Stromal cell of bone marrow (primary cell): ENCODE measurements at places on chromosomes 3 and 15.

DNA sequence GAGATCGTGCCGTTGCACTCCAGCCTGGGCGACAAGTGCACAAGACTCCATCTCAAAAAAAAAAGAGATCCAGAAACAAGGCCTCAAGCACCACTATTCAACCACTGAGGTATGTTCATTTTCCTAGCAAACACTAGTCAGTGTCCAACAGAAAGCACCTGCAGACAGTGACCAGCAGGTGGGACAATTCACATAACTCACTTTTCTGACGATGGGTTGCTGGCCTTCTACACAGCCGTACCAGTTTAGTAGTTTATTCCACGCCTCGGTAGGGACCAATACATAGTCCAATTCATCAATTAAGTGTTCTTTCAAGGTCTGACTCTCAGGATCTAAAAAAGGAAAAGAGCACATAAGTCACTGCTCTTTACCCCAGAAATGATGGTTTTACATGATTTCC, 12.4 kb downstream of the USP4 start:
- DNase-seq = no peak

GRCh38 chr3:55330355-55330754, 156.8 kb downstream of the WNT5A start:
- peak; percentile 97 for DNase-seq

- no peak for DNase-seq
Measured at GRCh38 chr3:12237076-12237475, 51.8 kb upstream of the PPARG start.

DNA sequence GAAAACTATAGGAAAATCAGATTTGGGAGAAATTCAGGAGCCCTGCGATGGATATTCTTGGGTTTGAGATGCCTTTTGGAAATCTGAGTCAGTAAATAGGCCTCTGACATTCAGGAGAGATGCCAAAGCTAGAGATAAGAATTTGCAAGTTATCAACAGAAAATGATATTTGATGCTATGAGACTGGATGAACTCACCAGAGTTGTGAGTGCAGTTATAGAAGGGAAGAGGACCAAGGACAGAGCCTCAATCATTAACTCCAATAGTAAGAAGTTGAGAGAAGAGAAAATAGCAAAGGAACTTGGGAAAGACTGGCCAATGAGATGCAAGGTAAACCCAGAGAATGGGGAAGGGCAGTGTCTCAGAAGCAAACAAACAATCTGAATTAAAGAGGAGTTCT, 7.9 kb upstream of the ANO10 start:
- DNase-seq = no peak

GRCh38 chr15:86036243-86036642, 43.4 kb upstream of the AGBL1 start:
- DNase-seq = no peak

DNA sequence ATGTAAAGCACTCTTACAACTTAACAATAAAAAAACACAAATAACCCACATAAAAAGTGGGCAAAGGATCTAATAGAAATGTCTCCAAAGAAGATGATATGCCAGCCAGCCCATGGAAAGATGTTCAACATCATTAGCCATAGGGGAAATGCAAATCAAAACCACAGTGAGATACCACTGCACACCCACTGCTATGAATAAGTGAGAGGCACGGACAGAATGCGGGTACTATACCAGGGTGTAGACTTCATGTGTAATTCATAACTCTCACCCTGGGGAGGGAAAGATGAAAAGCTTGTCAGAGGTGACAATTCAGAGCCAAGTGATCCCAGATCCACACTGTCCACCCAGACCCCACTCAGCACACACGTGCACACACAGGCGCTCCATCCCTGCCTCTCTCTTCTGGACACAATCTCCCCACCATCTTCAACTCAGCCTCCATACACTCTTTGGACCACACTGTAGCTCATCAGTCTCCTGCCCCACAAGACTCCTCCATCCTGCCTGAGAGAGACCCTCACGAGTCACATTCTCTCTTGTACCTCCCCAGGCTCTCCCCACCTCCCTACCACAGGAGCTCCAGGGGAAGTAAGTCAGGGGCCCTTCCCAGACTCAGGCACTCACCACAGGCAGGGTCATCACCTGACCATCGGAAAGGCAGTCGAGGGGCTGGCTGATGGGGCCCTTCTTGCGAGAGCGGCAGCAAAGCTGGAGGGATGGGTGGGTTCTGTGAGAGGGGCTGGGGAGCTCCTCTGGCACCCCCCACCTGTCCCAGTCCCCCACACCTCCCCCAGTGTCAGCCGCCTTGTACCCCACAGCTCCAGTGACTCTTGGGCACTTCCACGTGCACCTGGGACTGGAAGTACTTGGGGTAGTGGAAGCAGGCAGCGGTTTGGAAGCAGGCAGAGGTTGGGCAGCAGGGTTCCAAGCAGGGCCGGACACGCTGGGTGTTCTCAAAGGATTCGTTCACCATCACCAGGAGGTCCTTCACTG, 21.3 kb downstream of the PLA2G4E start:
- DNase-seq = no peak

GRCh38 chr3:71031914-71032521, 551.5 kb downstream of the FOXP1 start:
- DNase-seq = no peak

- DNase-seq = no peak
Measured at GRCh38 chr3:110684466-110684865, 387.1 kb upstream of the NECTIN3 start.

GRCh38 chr3:128996726-128997125, 2.9 kb upstream of the CFAP92 start:
- DNase-seq = no peak

DNA sequence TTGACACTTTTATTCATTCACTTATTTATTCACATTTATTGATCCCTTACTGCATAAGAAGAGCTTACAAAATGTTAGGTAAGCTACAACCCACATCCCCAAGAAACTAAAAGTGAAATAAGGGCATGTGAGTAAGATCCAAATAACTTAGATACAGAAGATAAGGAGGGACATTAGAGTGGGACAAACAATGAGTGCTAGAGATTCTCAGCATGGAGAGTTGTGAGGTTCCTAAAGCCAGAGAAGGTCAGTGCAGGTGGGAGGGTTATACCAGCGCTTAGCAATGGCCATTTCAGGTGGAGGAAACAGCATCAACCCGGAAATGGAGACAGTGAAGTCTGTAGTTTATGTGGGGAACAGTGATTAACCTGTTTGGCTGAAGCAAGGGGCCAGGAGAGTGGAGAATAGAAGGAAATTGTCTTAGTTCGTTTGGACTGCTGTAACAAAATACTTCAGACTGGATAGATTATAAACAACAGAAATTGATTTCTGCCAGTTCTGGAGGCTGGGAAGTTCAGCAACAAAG, 25.5 kb upstream of the PCOLCE2 start:
- DNase-seq = no peak

- DNase-seq = no peak
Measured at GRCh38 chr3:42037318-42037945, 53.7 kb upstream of the TRAK1 start.

- no peak for DNase-seq
Measured at GRCh38 chr3:53659996-53660395, 165.6 kb downstream of the CACNA1D start.

GRCh38 chr3:98705212-98705611, 57.9 kb upstream of the ST3GAL6 start:
- DNase-seq = no peak

GRCh38 chr3:161103776-161104385, 1.3 kb downstream of the B3GALNT1 start:
- no peak for DNase-seq

DNA sequence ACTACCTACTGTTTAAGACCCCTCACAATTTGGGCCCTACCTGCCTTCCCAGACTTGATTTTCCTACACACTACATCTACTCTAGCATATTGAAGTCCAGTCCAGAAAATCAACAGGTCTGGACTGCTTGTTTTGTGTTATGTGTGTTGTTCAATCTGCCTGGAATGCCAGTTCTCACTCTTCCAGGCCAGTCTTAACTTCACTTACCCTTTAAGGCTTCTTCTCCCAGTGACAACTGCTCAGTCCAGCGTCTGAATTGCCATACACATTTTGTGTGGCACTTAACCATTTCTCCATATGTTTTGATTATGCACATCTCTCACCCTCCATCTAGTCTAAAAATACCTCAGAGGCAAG, 1.1 kb downstream of the TICRR start:
- no peak for DNase-seq

- no peak for DNase-seq
Measured at GRCh38 chr15:26461847-26462608, 310.8 kb downstream of the GABRB3 start.

- DNase-seq = no peak
Measured at GRCh38 chr15:79037848-79038247, 52.7 kb downstream of the RASGRF1 start.

DNA sequence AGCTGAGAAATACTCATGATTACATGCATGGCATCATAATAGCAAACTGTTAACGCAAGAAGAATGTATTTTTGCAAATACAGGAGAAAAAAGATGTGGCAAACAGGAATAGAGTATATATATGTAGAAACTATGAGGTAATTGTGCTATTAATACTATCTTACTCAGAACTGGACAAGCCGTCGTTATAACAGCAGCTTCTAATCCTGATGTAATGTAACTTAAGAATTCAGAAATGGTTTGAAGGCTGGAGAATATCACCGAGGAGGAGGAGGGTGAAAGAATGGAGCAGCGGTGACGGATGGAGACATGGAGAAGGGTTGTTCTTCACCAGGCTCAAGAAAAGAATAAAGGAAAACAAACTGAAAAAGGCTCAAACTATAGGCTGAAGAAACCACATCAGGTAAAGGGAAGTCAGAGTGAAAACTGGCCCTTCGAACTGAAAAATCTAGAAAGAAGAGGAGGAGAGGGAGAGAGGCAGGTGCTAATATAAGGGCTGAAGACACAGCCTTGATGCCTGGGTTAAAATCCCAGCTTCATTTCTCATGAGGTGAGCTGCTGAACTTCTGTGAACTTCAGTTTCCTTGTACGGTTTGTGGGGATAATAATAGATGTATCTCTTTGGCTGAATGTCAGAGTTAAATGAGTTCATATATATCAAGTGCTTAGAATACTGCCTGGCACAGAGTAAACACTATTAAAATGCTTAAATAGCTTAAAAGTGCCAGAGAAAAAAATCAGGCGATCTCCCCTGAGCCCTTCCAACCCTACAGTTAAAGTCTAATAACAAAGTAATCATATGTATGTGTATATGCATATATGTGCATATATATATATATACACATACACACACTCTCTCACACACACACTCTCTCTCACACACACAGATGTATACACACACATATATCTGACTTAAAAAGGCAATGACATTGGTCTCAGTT, 43.9 kb downstream of the GOLIM4 start:
- no peak for DNase-seq

DNA sequence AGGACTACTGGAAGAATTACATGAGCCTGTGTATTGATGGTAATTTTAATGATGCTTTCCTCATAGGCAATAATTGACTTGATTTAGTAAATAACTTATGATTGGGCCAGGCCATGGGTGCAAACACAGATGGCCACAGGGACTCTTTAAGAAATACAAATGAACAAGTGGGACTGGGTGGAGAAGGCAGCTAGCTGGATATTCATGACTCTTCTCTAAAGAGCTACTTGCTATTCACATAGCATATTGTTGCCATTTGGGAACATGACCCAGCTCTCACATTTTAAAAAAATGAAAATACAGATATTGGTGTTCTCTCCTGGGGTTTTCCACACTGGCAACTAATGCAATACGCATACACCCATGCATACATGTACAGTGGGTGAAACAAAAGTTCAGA, 178.3 kb downstream of the PTPRG start:
- no peak for DNase-seq

DNA sequence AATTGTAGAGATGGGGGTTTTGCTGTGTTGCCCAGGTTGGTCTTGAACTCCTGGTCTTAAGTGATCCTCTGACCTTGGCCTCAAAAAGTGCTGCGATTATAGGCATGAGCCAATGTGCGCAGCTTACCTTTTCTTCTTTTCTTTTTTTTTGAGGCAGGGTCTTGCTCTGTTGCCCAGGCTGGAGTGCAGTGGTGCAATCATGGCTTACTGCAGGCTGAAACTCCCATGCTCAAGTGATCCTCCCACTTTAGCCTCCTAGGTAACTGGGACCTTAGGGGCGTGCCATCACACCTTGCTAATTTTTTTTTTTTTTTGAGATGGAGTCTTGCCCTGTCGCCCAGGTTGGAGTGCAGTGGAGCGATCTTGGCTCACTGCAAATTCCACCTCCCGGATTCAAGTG, 13.0 kb downstream of the RBM6 start:
- DNase-seq = no peak

GRCh38 chr3:156978481-156978961, 152.4 kb downstream of the LEKR1 start:
- peak; percentile 10 for DNase-seq

DNA sequence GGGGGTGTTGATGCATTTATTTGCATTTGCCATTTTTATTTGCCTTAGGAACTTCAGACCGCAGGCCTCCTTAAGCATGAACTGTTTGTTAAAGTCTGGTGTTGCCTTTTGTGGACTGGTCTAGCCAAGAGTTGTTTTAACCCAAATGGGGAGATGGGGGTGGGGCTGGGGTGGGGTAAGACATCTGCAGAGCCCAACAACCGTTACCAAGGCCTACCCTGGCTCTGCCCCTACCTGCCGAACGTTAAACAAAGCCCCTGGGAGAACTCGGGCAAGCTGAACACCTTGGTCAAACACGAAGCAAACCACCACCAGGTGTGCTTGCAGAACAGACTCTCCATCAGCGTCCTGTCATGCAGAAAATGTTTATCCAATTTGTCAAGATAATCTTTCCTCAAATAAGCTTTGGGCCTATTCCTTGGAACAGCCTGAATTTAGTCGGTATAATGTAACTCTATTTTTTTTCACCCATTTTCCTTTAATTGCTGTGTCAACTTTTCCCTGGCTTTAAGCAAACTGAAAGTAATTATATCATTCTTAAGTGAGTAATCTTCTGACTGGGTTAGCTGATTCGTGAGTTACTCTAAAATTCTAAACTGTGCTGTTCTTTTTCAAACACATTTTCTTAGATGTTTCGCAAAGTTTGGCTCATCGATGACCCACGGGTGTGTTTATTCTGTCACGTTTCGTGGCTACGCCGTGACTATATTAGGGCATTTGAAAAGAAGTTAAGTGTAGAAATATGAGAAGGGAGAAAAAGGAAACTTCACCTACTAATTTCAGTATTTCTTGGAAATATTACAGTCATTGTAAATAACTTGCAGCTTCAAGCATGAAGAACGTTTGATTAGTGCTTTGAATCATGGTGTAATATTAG, 127.6 kb downstream of the SOX2 start:
- DNase-seq = no peak

- no peak for DNase-seq
Measured at GRCh38 chr3:127195417-127195816, 2.5 kb downstream of the PRR23E start.

- DNase-seq = peak; percentile 50
Measured at GRCh38 chr3:71536376-71536965, 47.1 kb downstream of the FOXP1 start.

- no peak for DNase-seq
Measured at GRCh38 chr3:24674261-24674660, 179.6 kb upstream of the THRB start.
